ENCODE measurements at places on chromosomes 11 and 22.

DNA sequence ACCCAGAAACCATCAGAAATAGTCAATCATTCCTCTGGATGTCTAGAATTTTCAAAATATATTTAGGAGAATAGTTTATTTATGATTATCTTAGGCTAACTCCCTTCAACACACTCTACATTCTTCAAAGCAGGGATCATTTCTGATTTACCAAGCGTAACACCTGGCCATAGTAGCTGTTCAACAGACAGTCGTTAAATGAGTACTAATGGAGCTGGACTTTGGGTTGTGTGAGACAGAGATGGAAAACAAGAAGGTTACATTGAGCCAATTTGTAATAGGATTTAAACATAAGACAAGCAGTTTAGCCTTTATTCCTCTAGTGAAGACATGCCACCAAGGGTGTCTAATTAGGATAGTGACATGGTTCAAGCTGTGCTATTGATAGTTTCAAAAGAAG is 129.2 kb upstream of the ANO3 start:
- DNase-seq = no peak

DNA sequence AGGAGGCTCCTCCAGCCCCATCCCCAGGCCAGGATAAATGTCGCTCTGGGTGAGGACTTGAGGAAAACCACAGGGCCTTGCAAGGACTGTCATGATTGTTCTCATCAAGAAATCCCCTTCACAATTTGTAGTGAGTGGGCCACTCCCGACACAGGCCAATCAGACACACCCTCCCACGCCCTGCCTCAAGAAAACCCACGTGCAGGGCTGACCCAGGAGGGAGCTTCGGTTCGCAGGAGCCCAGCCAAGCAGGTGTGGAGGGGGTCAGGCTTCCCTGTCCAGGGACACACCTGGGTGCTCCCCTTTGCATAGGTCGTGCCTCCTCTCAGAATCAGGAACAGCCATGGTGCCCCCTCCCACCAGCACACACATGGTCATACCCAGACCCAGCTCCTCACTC is 43.2 kb downstream of the SHANK2 start:
- no peak for DNase-seq

- no peak for DNase-seq
Observed at GRCh38 chr22:19120829-19121630, 1.2 kb downstream of the DGCR2 start.

- DNase-seq = no peak
Observed at GRCh38 chr11:88188932-88189253, 13.7 kb upstream of the RAB38 start.

DNA sequence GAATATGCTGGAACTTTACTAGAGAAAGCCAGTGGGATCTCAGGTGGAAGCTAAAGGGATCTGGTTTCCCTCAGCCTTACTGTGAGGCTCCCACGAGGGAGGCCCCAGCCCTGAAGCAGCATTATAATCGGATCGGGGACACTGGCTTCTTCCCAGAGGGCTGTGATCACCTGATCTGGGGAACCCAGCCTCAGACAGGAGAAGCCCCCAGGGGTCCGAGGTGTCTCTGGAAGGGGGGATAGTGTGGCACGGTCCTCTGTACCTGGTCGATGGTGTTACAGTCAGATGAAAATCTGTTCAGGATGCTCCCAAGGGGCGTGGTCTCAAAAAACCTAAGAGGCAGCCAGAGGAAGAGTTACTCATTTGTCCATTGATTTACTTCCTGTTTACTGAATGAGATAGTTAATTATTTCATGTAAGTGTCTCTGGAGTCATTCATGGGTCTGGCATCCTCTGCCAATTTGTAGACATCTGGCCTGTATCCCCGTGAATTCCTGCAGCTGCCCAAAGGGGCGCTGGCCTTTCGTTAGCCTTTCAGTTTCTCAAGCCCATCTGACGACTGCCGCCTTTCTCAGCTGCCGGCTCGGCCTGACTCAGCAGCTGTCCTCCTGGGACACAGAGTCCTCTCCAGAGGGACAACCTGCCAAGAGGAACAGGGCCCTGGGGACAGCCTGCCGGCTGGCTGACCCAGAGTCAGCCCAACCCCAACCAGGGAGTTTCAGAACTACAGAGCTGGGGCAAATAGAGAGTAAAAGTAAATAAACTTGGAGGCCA is 17.0 kb upstream of the KCNJ11 start:
- DNase-seq = no peak

GRCh38 chr11:24531528-24531927 is 34.7 kb downstream of the LUZP2 start:
- DNase-seq = no peak

DNA sequence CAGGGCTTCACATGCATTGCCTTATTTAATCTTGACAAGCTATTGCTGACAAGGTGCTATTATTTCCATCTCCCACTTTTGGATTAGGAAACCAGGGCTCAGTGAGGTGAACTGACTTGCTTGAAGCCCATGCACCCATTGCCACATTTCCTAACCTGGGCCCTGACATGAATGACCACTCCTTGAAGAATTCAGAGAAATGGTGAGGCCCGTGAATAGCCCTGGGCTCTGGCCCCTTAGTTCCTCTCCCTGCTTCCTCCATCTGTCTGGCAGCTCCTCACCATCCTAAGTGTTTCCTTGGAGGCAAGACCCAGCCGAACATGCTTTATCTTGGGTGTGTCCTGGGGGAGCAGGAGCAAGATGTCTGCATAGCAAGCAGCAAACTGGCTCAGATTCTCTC is 56.1 kb upstream of the NECTIN1 start:
- DNase-seq = no peak

GRCh38 chr11:46247659-46248058 is 29.8 kb upstream of the CREB3L1 start:
- peak; percentile 88 for DNase-seq

DNA sequence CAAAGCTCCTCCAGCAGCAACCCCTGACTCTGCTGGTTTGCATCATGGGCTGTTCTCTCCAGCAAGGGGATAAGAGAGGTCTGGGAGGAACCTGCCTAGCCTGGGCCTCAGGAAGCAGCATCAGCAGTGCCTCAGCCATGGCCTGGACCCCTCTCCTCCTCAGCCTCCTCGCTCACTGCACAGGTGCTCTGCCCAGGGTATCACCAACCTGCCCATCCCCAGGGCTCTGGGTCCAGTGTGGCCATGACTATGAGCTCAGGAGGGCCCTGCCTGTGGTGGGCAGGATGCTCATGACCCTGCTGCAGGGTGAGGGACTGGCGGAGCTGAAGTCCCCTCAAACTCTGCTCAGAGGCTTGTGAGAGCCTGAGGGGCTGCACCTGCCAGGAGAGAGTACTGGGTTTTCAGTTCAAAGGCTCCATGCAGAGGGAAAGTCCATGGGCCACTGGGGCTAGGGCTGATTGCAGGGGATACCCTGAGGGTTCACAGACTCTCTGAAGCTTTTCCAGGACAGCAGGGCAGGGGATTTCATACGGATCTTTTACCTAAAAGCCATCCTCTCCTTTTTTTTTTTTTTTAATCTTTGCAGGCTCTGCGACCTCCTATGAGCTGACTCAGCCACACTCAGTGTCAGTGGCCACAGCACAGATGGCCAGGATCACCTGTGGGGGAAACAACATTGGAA is 115.8 kb upstream of the IGLL5 start:
- no peak for DNase-seq
